ENCODE measurements at places on chromosomes 16 and 17. TPM values are rescaled to one million over a fixed set of nuclear protein-coding genes. Genes with fewer than 3 reads are reported as not detected.

Gene SALL1
- total RNA-seq: 0.33 TPM

GRCh38 chr17:30170415-30170987, 53.9 kb downstream of the NSRP1 start:
- no peak for DNase-seq

DNA sequence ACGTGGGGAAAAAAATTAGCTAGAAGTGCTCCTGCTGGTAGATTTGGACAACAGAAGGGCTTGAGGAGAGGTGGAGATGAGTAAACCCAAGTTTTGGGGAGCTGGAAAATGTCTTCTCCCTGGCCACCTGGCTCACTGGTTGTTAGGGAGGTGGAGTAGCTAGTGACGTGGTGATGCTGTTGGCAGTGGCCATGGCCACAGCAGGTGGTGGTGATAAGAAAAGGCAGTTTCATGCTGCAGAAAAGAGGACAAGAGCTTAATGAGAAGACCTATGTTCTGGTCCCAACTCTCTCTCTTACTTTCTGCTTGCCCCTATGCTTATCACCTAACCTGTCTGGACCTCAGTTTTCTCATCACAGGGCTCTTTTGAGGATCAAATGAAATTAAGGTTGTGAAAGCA, 223.5 kb upstream of the N4BP1 start:
- no peak for DNase-seq

DNA sequence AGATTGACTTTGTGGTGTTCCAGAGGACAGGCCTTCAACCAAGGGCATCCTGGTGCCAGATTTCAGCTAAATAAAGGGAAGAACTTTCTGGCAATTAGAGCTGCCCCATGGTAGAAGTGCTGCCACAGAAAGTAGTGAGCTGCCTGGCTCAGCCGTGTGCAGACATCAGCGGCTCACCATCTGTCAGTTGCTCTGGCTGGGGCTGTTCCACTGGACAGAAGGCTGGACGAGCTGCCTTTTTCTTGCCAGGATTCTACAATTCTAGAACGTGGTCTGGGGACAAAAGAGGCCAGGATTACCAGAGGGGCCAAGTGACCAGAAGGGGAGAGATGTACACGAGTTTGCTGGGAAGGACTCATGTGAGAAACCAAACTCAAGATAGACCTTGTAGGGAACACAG, 107.0 kb upstream of the RPL38 start:
- DNase-seq: no peak

DNA sequence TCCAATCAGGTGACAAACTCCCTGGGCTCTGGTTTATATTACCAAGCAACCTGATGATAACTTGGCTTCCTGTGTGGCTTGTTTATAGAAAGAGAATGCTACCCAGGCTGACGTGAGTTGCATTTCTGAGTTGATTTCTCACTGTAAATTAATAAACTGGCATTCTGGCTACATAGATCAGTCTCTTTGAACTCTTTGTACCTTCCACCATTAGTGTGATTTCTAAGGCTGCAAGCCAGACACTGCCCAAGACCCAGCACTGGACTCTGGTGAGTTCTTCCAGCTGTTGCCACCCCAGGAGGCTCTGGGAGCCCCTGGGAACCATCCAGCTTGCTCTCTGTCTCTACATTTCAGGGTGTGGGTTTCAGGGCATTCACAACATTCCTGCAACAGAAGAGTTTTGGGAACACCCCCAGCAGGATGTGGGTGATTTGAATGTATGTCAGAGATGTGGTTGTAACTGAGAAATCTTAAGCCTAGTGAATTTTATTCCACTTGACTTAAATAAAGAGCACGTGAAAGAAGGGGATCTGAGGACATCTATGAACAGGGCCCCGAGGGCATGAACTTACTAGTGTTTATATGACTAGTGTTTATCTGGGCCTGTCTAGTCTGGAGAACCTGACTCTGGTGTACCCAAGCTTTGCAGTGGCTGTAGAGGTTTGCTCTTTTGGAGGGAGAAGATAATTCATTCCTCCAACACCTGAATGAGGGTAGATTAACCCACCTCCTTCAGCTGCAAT, 30.3 kb upstream of the LRRC37A start:
- no peak for DNase-seq

Gene METTL23
- total RNA-seq: 25.6 TPM

- DNase-seq: no peak
Observed at GRCh38 chr17:3762922-3763776, 37.8 kb downstream of the ITGAE start.

GRCh38 chr16:54933281-54934011, 2.8 kb downstream of the IRX5 start:
- no peak for DNase-seq

Gene INPP5K
- 88.8 TPM for total RNA-seq

GRCh38 chr17:74921026-74921681, 1.9 kb downstream of the USH1G start:
- no peak for DNase-seq

Gene ZFP3
- 3.7 TPM for total RNA-seq

Gene TOX3
- 9.2 TPM for total RNA-seq

Gene DNAI2
- total RNA-seq: not detected

DNA sequence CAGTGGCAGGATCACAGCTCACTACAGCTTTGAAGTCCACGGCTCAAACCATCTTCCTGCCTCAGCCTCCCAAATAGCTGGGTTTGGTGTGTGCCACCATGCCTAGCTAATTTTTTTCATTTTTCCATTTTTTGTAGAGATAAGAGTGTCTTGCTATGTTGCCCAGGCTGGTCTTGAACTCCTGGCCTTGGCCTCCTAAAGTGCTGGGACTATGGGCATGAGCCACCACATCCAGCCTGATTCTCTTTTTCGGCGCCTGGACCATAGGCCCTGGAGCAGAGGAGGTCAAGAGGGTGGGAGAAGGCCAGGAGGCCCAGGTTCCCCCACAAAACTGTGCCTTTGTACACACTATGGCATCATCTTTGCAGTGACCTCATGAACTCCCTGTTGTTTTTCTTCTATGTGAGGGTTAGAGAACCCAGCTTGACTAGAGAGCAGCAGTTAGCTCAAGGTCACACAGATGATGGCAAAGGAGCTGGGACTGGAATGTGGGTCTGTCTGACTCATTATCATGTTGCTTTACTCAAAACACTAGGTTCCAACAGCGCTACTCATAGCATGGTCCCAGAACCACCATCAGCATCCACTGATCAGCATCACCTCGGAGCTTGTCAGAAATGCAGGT, 16.3 kb downstream of the SCN4A start:
- no peak for DNase-seq

- DNase-seq: no peak
Observed at GRCh38 chr17:559551-560431, 154.8 kb downstream of the VPS53 start.

- DNase-seq: no peak
Observed at GRCh38 chr16:76910931-76911330, 280.1 kb upstream of the MON1B start.

GRCh38 chr17:38415250-38416194, 12.7 kb upstream of the ARHGAP23 start:
- DNase-seq: no peak

DNA sequence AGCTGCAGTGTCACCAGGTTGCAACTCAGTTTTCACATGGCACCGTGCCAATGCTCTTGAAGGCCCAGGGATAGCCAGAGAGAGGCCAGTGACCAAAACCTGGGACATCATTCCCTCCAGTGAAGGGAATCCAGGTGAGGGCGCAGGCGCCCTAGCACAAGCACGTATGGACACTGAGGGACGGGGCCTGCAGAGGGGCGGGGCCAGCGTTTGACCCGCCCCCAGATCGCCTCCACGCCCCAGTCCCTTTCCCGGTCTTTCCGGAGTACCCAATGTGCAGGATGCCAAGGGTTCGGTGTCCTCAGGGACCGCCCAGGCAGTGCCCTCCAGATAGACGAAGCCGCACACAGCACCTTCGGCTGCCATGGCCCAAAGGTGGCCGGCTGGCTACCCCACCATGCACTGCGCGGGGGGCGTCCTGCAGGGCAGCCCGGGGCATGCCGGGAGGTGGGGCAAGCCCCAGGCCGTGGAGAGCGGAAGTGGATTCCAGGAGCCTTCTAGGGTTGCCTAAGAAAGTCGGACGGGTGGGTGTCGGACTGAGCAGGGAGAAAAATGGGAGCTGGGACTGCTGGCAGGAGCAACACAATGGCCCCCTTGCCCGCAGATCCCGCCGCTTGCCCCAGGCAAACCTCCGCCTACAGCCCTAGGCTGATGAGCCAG, 4.6 kb downstream of the SLC12A4 start:
- DNase-seq: no peak

Gene FAM20A
- total RNA-seq: 11.3 TPM

- DNase-seq: no peak
Observed at GRCh38 chr17:14144508-14144907, 75.2 kb downstream of the COX10 start.

DNA sequence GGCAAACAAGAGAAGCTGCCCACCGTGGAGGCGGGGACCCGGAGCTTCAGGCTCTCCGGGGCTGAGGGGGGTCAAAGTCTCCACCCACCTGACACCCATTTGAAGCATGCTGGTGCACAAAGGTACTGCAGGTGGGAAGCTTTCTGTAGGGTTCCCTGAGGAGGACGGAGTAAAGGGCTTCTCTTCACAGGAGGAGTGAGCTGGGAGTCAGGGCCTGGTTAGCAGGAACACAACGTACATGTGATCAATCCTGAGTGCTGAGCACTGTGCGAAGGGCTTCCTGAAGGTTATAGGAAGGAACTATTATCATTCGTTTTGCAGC, 252.9 kb upstream of the RPL38 start:
- DNase-seq: no peak

Gene SPEM3
- not detected for total RNA-seq

GRCh38 chr16:81530296-81530721, 85.7 kb downstream of the CMIP start:
- DNase-seq: no peak

DNA sequence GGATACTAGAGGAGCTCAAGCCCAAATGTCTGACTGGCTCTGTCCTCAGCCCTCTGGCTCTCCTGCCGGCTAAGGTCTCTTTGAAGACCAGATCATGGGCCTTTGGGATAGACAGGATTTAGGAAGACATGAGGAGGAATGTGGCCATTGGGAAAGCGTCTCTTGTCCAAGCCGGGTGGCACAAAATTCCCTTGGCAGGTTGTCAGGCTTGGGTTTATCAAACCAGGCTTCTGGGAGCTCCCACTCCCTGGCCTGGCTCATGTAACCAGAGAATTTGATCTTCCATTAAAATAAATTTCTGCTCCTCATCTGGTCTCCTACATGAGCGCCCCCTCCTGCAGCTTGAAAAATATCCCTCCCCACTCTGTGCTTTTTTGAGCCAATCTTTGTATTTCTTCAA, 71.1 kb downstream of the IRX3 start:
- DNase-seq: no peak

Gene OR2C1
- total RNA-seq: not detected

Gene MBTD1
- 19.4 TPM for total RNA-seq

Gene DHX58
- 13.1 TPM for total RNA-seq

Gene FAM234A
- total RNA-seq: 69.3 TPM

Gene GRB7
- total RNA-seq: 69.2 TPM

Gene NOG
- 0.88 TPM for total RNA-seq

DNA sequence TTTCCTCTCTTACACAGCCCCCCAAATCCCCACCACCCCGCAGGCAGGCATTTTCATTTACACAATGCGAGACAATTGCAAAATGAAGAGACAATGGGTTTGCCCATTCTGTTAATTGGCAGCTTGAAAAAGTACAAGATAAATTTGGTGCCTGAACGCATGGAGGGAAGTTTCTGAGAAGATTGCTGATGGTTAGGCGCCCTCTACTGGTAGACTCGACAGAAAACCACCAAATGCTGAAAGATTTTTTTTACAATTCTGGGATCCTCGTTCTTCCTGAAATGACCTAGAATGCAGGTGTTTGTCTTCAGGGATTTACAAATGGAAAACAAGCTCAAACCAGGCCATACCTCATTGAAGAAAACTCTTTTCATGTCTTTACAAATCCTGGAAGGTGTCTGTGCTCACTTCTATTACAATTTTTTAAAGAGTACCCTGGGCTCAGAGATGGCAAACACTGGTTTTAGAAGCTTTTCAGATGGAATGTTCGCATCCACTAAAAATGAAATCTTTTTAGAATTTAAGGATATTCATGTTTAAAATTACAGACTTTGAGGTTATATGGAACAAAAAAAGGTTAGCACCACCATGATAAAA, 338.5 kb downstream of the PMP22 start:
- no peak for DNase-seq

Gene PYY
- total RNA-seq: not detected

- DNase-seq: no peak
Observed at GRCh38 chr17:14032234-14032633, 37.1 kb upstream of the COX10 start.

GRCh38 chr16:81448154-81449131, 3.8 kb downstream of the CMIP start:
- no peak for DNase-seq

Gene HS3ST2
- 9.1 TPM for total RNA-seq

Gene CTU2
- 7.3 TPM for total RNA-seq

Gene ICAM2
- total RNA-seq: 106 TPM

GRCh38 chr16:78522327-78522726, 422.9 kb downstream of the WWOX start:
- no peak for DNase-seq

- DNase-seq: no peak
Observed at GRCh38 chr16:1374418-1375297, 22.9 kb downstream of the GNPTG start.

DNA sequence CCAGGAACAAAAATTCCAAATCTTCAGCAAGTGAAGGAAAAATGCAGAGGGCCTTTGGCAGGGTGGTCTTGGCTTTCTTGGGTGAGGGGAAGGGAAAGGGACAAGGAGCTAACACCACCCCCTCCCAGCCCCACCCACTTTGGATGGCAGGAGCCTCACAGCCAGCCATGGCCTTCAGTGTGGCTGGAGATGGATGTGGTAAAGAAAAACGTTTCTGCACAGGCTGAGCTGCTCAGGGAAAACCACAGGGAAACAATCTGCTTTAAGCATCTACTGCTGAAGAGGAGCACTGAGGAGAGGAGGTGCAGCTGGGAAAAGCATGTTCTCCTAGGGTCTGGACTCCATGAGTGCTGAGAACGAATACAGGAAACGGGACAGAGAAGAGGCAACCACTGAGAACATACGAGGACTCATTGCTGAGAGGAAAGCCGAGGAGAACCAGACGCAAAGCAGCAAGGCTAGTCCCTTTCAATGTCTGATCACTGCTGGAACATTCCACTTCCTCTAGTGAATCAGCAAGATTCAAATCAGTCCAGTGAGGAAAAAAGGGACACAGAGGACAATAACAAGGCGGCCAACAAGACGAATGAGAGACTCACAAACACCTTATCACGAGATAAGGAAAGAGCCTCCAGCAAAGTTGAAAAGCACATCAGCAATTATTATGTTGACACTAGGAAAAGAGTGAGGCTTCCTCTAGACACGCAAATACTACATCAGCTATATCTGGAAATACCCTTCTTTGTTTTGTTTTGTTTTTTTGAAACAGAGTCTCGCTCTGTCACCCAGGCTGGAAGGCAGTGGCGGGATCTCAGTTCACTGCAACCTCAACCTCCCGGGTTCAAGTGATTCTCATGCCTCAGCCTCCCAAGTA, 41.7 kb downstream of the ZZEF1 start:
- no peak for DNase-seq

GRCh38 chr16:87603684-87604633, 1.7 kb downstream of the JPH3 start:
- DNase-seq: no peak

GRCh38 chr16:16928532-16929109, 542.1 kb downstream of the XYLT1 start:
- no peak for DNase-seq

Gene KRT36
- total RNA-seq: not detected

Gene FAAP100
- total RNA-seq: 23.1 TPM
